ENCODE measurements at places on chromosomes 11 and 22.

GRCh38 chr22:42939451-42939881 is 75.5 kb downstream of the PACSIN2 start:
- no peak for DNase-seq

GRCh38 chr11:70233511-70233934 is 30.4 kb downstream of the FADD start:
- DNase-seq = no peak

GRCh38 chr11:8980485-8980884 is 16.2 kb upstream of the TMEM9B start:
- no peak for DNase-seq

GRCh38 chr11:62359475-62359874 is 22.2 kb downstream of the ASRGL1 start:
- no peak for DNase-seq

DNA sequence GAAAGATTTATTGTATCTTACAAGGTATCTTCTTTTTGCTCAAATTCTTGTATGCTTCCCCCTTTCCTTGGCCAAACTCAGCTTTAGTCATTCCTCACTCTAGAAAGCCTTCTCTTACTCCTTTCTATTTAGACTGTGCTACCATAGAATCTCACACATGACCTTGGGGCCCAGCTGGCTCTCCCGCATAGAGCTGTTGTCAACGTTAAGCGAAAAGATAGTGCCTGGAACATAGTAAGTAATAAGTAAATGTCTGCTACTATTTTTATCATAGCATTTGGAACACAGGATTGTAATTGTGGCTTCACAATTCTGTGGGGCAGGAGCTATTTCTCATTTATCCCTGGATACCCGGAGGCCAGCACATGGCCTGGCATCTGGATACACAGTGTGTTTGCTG is 38.9 kb upstream of the OR4B1 start:
- no peak for DNase-seq

DNA sequence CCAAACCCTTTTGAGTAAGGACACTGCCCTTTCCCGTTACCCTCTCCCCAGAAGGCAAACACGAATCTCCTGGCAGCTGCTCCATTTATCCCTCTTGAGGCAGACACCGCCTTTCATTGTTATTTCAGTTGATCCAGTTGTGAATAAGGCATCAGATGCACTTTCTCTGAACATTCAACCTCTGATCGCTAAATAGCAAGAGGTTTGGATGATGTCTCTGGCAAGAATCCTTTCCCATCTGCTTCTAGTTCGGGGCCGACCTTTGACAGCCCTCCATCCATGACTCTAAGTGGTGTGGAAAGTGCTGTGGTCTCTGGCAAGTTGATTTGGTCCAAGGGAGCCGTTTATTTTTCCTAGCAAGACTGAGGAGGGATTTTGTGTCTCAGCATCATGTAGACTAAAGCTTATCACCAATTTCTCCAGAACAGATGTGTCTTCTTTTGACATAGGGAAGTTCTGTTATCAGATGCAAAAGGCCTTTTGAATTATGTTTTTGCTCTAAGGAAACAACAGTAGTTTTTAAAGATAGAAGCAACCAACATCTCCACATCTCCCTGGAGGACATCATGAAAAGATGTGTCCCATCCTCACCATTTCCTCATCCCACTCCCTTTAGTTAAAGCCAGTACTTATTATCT is 123.6 kb downstream of the CCDC34 start:
- no peak for DNase-seq

- no peak for DNase-seq
These were observed 248.0 kb downstream of the ST3GAL4 start for GRCh38 chr11:126603486-126603885.

GRCh38 chr11:77884186-77884828 is 63.4 kb downstream of the AAMDC start:
- DNase-seq = no peak

GRCh38 chr11:125797641-125798040 is 9.7 kb downstream of the PATE3 start:
- no peak for DNase-seq

DNA sequence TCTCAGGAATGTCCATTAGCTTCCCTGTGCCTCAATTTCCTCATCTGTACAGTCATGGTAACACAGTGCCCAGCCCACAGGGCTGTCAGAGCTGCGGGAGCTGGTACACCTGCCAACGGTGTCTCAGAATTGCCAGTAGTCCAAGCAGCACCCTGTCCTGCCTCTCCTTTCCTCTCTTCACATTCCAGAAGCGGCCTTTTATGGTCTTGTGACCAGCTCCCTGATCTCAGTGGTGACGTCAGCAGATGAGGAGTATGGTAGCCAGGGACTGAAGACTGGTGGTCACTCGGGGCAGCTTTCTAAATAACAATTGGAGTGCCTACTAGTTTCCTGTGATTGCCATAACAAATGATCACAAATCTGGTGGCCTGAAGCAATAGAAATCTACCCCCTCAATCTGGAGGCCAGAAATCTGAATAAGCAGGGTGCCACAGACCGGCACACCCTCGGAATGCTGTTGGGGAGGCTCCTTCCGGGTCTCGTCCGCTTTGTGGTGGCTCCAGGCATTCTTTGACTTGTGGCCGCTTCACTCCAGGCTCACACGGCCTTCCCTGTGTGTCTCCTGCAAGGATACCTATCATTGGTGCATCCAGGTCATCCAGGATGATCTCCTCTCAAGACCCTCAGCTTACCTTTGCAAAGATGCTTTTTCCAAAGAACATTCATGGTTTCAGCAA is 2.1 kb downstream of the FADD start:
- DNase-seq = no peak

DNA sequence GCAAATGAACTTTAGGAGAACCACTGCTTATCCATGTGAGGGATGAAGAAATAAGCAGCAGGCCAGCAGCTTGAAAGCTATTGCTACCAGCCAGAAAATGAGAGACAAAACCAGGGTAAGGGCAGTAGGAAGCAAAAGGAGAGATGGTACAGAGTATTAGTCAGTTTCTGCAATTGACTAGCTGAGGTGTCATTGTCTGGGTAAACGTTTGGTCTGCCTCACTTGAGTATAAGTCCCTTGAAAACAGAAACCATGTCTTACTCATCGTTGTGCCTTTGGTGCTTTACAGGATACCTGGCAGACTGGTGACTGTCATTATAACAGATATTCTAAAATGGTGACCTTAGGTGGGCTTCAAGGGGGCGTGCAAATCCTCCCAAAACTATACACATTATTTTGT is 63.9 kb upstream of the USP47 start:
- no peak for DNase-seq

Data from GM06990 (cell line).